ENCODE measurements at places on chromosomes 16 and 17.

- no peak for DNase-seq
Observed at GRCh38 chr17:57312242-57312641, 55.9 kb downstream of the MSI2 start.

DNA sequence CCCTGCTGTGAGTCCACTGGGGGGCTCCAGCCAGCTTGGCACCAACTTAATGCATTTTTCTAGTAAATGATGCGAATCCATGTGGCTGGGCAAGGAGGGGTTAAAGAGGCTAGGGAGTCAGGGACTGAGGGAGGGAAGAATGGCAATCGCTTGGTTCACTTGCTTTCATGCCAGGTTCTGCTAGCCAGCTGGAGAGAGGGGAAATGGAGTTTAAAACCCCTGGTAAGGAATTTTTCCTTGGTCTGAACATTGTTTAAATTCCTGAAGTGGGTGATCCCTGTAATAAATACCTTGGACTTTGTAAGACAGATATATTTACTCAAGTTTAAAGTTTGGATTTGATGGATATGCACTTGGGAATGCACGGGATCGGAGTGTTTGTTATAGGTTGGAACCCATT lies 22.8 kb downstream of the ANKFN1 start:
- no peak for DNase-seq

DNA sequence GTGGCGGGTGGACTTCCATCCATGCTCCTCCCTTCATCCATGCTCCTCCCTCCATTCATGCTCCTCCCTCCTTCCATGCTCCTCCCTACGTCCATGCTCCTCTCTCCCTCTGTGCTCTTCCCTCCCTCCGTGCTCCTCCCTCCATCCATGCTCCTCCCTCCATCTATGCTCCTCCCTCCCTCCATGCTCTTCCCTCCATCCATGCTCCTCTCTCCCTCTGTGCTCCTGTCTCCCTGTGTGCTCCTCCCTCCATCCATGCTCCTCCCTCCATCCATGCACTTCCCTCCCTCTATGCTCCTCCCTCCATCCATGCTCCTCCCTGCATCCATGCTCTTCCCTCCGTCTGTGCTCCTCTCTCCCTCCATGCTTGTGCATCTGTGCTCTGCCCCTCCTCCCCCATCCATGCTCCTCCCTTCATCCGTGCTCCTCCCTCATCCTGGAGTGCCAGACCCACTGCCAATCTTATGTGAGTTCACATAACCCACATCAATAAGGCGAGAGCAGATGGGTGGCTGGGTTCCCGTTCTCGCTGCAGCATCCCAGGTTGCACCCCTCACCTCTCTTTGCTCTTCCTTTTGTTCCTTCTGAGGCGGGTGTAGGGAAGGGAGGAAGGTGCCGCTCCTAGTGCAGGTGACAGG lies 22.8 kb downstream of the KSR1 start:
- DNase-seq: no peak

- peak; percentile 21 for DNase-seq
Observed at GRCh38 chr16:31354394-31355291, at the start of gene ITGAX. TSS of gene ITGAX (plus strand) at chr16:31355176. CDS start at chr16:31355255, 79 bp downstream.

GRCh38 chr16:5971106-5971505 lies 873.5 kb upstream of the EEF2KMT start:
- DNase-seq: no peak

- no peak for DNase-seq
Observed at GRCh38 chr17:27420211-27420950, 35.9 kb upstream of the KSR1 start.

DNA sequence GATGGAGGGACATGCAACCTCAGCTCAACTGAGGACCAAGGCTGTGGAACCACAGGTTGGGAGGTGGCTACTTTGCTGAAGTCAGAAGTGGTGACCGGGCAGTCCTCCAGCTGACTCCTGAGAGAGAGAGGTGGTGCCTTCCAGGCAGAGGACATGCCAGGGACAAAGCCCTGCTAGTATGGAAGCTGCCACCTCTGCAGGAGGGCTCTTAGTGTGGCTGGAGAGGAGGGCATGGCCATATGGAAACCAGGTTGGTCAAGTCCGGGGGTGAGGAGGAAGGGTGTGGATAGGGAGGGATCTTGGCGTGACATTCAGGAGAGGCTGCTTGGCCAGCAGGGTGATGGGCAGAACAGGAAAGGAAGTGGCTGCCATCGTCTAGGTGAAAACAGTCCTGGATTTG lies 5.7 kb downstream of the C16orf86 start:
- DNase-seq: no peak

DNA sequence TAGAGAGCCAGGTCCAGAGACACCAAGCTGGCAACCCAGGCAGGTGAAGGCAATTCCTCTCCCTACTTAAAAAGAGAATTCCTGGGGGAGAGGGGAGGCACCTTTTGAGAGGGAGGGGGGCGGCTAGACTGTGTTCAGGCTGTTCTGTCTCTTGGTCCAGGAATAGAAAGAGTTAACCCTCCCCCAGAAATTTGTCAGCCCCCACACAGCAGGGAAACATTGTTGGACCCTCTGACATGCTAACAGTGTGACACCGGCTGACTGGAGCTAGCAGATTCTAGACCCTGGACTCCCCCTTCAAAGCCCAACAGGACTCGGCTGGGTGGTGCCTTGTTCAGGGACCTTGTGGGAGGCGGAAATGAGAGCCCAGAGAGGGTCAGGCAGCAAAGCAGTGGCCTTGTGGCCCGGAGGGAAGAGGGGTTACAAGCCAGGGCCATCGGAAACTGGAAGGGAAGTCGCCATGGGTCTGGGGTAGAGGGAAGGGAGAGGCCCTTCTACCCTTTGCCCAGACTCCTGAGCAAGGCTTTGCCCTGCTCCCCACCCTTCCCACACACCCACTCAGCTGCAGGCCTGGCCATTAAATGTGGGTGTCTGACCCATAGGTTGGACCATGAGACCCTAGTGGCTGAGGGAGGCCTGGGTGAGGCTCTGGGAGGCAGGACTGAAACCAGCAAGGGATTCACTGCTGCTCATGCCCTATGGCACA lies 44.6 kb downstream of the RAI1 start:
- no peak for DNase-seq

- no peak for DNase-seq
Observed at GRCh38 chr16:58498341-58499091, 1.4 kb upstream of the NDRG4 start.

DNA sequence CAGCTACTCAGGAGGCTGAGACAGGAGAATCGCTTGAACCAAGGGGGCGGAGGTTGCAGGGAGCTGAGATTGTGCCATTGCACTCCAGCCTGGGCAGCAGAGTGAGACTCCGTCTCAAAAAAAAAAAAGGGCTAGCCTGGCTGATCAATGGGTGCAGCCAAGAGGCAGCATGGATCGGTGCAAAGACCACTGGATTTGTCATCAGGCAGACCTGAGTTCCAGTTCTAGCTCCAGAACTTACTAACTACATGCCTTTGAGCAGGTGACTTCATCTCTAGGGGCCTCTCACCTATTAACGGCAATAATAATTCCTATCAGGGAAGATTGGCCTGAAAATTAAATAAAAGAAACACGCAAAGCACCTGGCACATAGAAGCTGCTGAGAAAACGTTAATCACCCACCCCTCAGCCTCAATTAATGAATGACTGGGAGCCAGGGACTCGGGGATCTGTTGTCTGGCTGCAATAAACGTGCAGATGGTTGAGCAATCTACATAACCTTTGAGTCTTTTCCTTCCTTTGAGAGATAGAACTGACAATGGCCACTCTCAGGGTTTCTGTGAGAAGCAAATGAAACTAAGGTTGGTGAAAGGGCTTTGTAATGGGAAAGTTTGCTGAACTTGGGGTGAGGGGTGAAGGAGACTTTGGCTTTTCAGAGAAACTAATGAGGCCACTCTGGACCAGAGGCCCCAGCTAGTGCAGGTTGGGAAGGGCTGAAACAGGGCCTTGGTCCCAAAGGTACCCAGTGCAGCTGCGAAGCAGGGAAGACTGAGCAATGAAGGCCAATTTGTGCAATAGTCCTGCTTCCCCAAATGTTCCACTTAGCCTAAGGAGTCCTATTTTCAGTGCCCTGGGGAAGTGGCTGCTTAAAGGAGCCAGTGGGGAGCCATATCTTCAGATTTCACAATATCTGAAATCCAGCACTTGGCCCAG lies 7.6 kb downstream of the SEZ6L2 start:
- DNase-seq: no peak

GRCh38 chr17:58381124-58382035 lies 29.4 kb upstream of the SUPT4H1 start:
- DNase-seq: no peak

DNA sequence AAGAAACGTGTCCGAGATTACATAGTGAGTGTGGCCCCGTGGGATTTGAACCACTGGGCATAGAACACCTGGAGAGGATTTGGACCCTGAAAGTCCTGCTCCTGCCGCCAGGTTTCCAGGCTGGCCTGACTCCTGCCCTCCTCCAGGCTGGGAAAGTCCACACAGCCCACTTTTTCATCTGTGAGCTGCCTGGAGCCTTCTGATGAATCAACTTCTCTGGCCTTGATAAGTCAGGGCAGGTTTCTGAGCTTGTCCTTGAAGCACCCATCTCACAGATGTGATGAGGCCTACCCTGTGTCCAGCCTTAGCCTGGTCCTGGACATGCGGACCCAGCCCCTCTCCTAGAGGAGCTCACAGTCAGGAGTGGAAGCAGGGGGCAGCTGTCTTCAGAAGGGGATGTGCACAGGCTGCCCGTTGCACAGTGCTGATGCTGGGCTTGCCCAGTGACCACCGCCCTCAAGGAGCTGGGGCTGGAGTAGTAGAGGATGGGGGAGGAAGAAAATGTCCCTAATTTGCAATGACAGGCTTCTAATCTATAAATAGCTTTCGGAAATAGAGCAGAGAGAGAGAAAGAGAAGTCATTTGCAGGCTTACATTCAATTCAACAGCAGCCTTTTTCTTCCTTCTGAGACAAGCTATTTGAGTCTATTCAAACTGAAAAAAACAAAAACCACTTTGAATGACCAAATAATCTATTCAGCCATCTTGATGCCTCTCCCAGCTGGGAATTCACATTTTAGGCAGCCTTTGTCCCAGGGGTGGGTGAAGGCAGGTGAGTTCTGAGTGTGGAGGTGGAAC lies 73.5 kb upstream of the DNAJA2 start:
- DNase-seq: no peak

- DNase-seq: no peak
Observed at GRCh38 chr17:6928193-6928592, 67.7 kb upstream of the ALOX12 start.

- DNase-seq: no peak
Observed at GRCh38 chr17:18246109-18246725, 12.3 kb downstream of the FLII start.

DNA sequence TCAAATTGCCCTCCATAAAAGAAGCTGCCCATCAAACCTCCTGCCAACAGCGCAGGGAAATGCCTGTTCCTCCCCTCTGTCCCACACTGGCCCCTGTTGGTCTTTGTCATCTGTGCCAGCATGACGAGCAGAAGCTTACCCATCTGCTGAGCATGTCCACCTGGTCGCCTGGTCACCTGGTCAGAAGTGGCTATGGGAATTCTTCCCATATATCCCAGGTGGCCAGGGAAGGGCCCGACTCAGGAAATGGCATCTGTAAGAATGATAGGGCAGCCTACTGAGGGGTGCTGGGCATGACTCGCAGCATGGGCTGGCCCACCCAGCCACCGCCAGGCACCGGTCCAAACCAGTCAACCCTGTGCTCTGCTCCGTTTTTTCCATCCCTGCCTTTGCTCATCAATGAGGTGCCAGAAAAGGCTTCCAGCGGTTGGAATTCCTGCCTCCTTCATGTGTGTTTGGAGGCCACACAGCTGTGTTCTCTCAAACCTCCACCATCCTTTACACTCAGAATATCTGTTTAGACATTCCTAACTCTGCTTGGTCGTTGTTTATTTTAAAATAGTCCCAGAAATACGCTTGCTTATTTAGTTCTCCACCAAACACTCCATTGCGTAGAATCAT lies 145.2 kb downstream of the CLEC16A start:
- DNase-seq: no peak

DNA sequence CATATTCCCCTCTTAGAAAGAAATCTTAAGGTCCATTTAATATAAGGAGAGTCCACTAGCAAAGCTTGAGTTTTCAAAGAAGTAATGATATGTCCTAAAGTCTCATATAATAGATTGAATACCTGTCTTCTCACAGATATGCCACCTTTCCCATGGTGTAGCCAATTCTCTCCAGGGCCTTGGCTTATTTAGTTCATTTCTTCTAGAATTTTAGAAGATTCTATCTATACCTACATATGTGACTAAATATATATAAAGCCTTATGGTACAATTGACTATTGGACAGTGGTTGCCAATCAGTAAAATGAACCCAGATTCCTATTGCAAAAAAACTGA lies 370.7 kb upstream of the MAF start:
- DNase-seq: no peak

GRCh38 chr16:87731607-87732006 lies 34.2 kb downstream of the KLHDC4 start:
- DNase-seq: no peak

DNA sequence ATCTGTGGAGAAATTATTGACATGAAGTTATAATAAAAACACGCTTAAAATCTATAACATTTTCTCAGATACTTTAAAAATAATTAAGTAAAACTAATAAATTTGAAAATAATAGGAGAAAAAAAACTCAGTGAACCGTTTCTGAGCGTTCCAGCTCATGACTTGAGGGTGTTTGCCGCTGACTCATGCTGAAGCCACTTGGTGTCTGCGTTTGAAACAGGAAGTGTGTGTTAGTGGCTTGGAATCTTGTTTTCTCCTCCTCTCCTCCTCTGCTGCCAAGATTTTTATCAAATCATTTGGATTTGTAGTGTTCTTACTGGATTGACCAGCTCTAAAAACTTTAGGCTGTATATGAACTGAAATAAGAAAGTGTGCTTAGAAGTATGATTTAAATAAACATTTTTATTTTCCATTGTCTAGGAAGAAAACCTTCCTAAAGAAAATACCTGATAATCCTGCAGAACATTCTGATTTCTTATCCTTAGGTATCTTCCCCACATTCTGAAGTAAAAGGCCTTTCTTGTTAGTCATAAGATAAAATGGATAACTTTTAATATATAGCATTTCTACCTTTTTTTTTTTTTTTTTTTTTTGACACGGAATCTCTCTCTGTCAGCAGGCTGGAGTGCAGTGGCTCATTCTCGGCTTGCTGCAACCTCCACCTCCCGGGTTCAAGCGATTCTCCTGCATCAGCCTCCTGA lies 30.8 kb downstream of the USP10 start:
- peak; percentile 31 for DNase-seq

DNA sequence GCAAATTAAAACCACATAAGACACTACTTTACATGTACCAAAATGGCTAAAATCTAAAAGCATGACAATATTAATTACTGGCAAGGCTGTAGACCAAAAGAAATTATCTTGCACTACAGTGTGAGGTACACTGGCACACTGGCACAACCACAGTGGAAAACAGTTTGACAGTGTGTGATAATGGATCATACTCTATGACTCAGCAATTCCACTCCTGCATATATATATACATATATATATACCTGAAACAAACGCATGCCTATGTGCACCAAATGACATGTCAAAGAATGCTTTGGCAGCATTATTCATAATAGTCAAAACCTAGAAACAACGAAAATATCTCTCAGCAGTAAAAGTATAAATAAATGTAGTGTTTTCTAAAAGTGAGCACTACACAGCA lies 4.6 kb upstream of the DYNLRB2 start:
- DNase-seq: no peak

- DNase-seq: peak; percentile 58
Observed at GRCh38 chr17:81471818-81472456, 40.7 kb downstream of the ACTG1 start.

- DNase-seq: no peak
Observed at GRCh38 chr17:41530062-41531048, 2.2 kb upstream of the KRT19 start.

GRCh38 chr16:2597560-2597902 lies 59.7 kb downstream of the PDPK1 start:
- no peak for DNase-seq

GRCh38 chr17:4293572-4293971 lies 29.8 kb upstream of the ANKFY1 start:
- no peak for DNase-seq

All from midbrain (tissue), 1 donor.